Smooth muscle cell of the umbilical artery (primary cell): ENCODE measurements at places on chromosomes 13 and 19. TPM values are rescaled to one million over a fixed set of nuclear protein-coding genes. Genes with fewer than 3 reads are reported as not detected.

Gene KLF2
- 1.8 and 8.8 TPM in 2 replicates for total RNA-seq

Gene IFI30
- 4.8 and 5.3 TPM in 2 replicates for total RNA-seq

Gene ZNF749
- total RNA-seq = 9.2 and 10.6 TPM in 2 replicates

Gene BCAM
- 9.3 and 20.2 TPM in 2 replicates for total RNA-seq

Gene CALR3
- total RNA-seq = 0.09 TPM in 1 of 2 replicates, not detected in the other

Gene MYO1F
- total RNA-seq = under 0.01 and 0.05 TPM in 2 replicates

Gene CFD
- 1.7 and 3.6 TPM in 2 replicates for total RNA-seq

Gene KIR2DL3
- not detected in 2 replicates for total RNA-seq

Gene SMG9
- 9.8 and 16.6 TPM in 2 replicates for total RNA-seq

Gene UNC13A
- 0.30 and 0.97 TPM in 2 replicates for total RNA-seq
